Type B pancreatic cell (in vitro differentiated cells): ENCODE measurements at places on chromosomes 13 and 19.
A peak's percentile ranks its signal among the peaks of the same experiment; 100 is the strongest.

DNA sequence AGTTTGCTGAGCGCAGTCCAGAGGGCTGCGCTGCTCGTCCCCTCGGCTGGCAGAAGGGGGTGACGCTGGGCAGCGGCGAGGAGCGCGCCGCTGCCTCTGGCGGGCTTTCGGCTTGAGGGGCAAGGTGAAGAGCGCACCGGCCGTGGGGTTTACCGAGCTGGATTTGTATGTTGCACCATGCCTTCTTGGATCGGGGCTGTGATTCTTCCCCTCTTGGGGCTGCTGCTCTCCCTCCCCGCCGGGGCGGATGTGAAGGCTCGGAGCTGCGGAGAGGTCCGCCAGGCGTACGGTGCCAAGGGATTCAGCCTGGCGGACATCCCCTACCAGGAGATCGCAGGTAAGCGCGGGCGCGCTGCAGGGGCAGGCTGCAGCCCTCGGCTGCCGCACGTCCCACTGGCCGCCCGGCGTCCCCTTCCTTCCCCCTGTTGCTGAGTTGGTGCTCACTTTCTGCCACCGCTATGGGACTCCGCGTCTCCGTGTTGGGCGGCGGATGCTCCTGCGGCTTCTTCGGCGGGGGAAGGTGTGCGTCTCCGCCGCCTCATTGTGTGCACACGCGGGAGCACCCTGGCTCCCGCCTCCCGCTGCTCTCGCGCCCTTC is 772 bp downstream of the GPC6 start:
- H3K4me1 ChIP-seq, result peaks cover 35% of the 10 kb centered on the region
- H3K27ac ChIP-seq, result peak overlapping the region; percentile 86
- H3K27me3 ChIP-seq, result peaks cover 3% of the 10 kb centered on the region
- H3K4me3 ChIP-seq, result peak overlapping the region; percentile 99
- DNase-seq, result peak; percentile 76
- no peaks in the 10 kb centered on the region for H3K36me3 ChIP-seq

DNA sequence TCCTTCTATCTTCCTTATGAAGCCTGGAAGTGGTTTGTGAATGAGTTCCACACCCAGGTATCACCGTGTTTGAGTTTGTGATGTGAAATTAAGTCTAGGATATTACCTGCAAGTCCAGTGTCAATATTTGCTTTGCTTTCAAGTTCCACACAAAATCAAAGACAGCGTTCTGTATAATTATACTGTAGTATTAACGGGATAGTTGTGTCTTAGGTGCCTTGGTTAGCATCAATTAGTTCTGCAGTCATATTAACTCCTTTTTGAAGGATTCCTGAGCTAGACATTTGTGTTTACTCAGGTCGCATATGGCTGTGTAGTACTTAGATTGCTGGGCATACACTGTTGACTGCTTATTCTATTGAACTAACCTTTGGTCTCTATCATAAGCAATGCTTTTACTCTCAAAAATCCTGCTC is 54.4 kb downstream of the ERCC5 start:
- DNase-seq, result no peak
- H3K27ac ChIP-seq, result no peak overlapping the region
- peaks cover 7% of the 10 kb centered on the region for H3K27me3 ChIP-seq
- no peak overlapping the region for H3K4me3 ChIP-seq

DNA sequence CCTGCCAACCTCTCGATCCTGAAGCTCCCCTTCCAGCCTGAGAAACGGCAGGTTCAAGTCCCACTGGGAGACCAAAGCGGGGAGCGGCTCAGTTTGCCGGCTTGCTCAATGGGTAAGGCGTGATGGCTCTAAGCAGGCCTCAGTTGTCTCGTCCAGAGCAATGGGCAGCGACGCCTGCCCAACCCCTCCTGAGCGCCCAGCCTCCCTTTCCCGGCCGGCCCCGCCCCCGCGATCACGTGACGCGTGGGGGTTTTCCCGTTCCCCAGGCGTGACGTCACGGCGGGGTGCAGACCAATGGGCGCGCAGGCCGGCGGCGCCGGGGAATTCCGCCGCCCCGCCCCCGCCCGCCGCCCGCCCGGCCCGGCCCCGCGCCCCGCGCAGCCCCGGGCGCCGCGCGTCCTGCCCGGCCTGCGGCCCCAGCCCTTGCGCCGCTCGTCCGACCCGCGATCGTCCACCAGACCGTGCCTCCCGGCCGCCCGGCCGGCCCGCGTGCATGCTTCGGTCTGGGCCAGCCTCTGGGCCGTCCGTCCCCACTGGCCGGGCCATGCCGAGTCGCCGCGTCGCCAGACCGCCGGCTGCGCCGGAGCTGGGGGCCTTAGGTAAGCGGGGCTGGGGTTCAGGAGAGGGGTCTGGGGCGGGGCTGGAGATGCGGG is at the start of gene RELB:
Gene RELB, plus strand, starts transcription at position 378 of the 653 bp plus-strand sequence. Its CDS starts 116 bp downstream, at position 494.
- H3K36me3 ChIP-seq, result no peaks in the 10 kb centered on the region
- no peaks in the 10 kb centered on the region for H3K27me3 ChIP-seq
- peak within 1 kb of the TSS; percentile 99 for H3K27ac ChIP-seq
- peak within 1 kb of the TSS; percentile 96 for H3K4me3 ChIP-seq
- H3K4me1 ChIP-seq, result peaks cover 10% of the 10 kb centered on the region

DNA sequence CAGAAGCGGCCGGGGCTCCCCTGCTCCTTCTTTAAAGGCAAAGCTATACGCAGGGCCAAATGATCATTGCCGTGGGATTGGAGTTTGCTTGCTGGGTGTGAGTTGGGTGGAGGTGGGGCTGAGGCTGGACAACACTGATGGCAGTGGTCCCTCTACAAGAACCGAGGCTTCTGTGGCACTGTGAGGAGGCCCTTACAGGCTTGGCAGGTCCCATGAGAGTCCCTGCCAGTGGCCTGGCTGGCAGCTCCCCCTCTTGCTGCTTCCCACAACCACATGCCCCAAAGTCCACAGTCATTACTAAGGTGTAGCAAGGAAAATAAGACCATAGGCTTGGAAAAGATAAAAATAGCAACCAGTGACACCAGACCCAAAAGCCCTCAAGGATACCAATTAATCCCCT is 98.4 kb downstream of the ANKRD10 start:
- no peak for DNase-seq
- H3K27ac ChIP-seq, result no peak overlapping the region
- no peak overlapping the region for H3K4me3 ChIP-seq
- H3K36me3 ChIP-seq, result no peaks in the 10 kb centered on the region

- H3K4me1 ChIP-seq, result peaks cover 7% of the 10 kb centered on the region
- H3K27ac ChIP-seq, result no peak overlapping the region
- H3K36me3 ChIP-seq, result no peaks in the 10 kb centered on the region
- peak overlapping the region; percentile 86 for H3K4me3 ChIP-seq
- DNase-seq, result peak; percentile 54
- peaks cover 79% of the 10 kb centered on the region for H3K27me3 ChIP-seq
Measured at GRCh38 chr13:83878691-83879430, 3.4 kb downstream of the SLITRK1 start.
